ENCODE measurements at places on chromosomes 6 and 20.

- no peak for DNase-seq
Observed at GRCh38 chr6:73742433-73742832, 46.4 kb downstream of the CD109 start.

DNA sequence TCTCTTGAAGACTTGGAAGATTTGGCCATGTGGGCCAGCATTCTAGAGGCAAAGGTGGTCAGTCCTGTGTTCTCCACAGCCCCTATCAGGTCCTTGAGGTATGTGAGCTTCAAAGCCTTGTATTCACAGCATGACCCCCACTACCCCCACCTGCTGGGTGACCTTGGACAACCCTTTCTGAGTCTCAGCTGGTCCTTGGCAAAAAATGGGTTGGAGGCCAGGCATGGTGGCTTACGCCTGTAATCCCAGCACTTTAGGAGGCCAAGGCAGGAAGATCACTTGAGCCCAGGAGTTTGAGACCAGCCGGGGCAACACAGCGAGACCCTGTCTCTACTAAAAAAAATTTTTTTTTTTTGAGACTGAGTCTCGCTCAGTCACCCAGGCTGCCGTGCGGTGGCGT lies 42.6 kb downstream of the UBE2V1 start:
- no peak for DNase-seq

DNA sequence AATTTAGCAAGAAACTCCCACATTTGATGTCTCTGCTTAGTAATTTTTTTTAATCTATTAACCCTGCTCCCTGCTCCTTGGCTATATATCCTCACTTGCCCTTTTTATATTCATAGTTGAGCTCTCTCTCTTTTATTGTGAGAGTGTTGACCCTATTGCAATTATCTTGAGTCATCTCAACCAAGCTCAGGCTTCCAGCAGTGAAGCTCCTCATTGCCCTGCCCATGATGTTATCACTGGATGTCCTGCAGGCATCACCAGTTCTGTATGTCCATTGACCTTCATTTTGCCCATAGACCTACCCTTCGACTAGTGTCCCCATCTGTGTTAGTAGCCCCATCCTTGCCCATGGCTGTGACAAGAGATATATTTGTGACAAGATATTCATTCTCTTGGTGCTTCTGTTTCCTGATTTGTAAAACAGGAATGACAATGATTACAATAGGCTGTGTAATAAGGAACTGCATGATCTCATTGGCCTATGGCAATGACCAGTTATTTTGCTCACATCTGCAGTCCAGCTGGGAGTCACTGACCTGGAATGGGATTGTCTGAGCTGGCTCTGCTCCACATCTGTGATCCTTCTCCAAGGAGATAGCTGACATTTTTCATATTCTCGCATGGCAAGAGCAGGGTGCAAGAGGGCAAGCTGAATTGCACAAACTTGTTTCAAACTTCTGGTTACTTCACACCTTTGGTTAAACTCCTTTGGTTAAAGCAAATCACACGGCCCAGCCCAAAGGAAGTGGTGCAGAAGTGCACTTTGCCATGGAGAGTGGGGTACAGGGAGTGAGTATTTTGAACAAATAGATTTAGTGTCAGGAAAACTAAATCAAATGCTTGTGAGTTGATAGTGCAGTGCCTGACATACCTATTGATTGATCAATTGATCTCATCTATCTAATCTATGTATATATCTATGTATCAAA lies 47.7 kb upstream of the CST5 start:
- DNase-seq = no peak

DNA sequence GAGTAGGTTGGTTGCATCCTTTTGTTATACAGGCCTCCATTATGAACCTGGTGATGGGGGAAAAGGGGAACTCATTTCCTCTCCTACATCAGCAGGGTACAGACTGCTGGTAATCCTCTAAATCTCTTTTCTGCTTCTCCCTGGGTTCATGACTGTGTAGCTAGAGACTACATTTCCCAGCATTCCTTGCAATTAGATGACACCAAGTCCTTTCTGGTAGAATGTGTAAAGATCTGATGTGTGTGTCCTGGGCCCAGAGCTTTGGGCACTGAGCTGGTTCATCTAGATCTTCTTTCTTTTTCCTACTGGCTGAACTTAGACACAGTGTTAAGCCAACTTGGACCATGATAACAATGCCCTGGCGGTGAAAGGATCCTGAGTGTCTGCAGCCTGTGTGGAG lies 104.7 kb upstream of the IFNGR1 start:
- DNase-seq = no peak

- no peak for DNase-seq
Observed at GRCh38 chr6:137883400-137884148, 16.5 kb downstream of the TNFAIP3 start.

DNA sequence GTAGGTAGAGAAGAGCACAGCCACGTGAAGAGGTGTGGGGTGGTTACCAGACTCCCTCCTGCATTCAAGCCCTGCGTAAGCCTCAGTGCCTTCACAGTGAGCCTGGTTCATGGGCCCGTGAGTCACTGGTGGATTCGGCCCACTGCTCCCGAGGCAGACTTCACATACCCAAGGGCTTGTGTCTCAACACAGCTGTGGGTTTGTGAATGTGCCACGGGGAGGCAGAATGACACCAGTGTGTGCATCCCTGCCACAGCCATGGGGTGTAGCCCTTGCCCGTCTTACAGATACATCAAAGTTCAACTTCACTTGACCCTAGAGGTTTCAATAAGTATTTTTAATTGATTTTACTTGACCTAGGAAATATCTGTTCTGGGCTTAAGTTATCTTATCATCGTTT lies 108.5 kb downstream of the MAP3K4 start:
- DNase-seq = no peak

GRCh38 chr6:99151634-99152346 lies 197.7 kb downstream of the FAXC start:
- peak; percentile 15 for DNase-seq

GRCh38 chr20:49843770-49844380 lies 31.2 kb downstream of the SLC9A8 start:
- DNase-seq = no peak

DNA sequence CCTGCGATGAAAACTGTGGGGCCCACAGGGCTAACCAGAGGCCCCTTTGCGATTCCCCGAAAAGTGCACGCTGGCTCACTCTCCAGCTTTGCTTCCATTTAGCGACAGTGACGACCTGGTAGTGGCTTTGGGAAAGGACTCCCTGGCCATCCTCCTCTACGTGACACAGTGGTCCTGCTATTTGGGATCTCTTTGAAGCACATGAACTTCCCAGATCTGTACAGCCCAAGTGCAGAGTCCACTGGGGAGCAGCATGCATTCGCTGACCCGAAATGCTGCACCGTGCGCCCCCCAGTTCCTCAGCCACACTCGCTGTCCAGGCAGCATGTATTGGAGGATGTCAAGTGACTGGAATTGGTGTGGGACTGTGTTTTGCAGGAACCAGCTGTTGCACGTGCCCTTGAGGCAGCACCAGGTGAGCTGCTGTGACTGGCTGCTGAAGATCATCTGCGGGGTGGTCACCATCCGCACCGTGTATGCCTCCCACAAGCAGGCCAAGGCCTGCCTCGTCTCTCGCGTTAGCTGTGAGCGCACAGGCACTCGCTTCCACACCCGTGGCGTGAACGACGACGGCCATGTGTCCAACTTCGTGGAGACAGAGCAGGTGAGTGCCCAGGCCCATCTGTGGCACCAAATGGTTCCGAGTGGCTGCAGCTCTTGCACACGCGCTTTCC lies 51.6 kb downstream of the SYNJ2 start:
- no peak for DNase-seq

DNA sequence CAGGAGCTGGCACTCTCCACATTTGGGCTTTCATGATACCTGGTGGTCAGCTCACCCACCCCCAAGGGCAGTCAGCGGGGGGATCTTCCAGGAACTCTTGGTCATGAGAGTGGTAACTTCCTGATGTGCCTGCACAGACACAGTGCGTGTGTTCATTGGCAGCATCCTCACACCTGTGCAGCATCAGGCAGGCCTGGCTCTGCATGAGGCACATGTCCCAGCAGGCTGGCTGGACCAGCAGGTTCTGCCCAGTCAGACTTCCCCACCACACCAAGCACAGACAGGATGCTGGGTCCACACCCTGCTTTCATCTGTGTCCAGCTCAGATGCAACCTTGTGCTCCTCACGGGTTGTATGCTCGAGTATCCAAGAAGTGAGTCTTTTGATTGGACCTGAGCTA lies 15.7 kb upstream of the UNC93A start:
- DNase-seq = no peak

GRCh38 chr20:49747707-49748524 lies 34.2 kb upstream of the B4GALT5 start:
- DNase-seq = no peak

DNA sequence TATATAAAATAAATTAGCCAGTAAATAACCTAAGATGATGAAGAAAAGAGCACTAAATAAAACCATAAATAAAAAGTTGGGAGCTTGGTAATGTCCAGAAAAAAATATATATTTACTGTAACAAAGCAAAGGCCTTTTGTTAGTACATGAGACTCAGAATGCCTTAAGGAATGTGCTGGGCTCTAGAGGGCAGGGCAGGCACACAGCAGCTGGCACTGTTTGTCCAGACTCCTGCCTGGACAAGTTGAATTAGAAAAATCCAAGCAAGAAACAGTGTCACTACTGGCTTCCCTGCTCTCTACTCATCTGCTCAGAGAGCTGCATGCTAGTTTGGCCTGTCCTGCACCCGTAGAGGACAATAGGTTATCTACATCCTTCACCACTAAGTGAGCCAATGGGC lies 8.8 kb downstream of the DEFB129 start:
- peak; percentile 42 for DNase-seq

- DNase-seq = no peak
Observed at GRCh38 chr6:138844192-138844591, 48.3 kb downstream of the ECT2L start.

GRCh38 chr6:118080547-118080946 lies 173.5 kb downstream of the SLC35F1 start:
- no peak for DNase-seq

All from SW480 (cell line).